ENCODE measurements at places on chromosomes 12 and 14.

GRCh38 chr12:19402743-19403431 is 36.4 kb upstream of the AEBP2 start:
- no peak for DNase-seq

DNA sequence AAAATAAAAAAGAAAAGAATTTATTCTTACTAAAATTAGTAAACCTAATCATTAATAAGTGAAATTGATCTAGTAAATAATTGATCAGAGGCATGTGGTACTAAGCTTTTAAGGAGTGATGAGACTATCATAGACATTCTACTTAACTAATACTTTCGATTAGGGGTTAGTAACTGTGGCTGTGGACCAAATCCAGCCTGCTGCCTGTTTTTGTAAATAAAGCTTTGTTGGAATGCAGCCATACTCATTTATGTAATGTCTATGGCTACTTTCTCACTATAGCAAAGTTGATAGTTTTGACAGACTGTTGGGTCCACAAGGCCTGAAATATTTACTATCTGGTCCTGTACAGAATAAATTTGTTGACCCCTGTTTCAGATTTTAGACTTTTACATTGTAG is 63.2 kb downstream of the PLEKHA5 start:
- no peak for DNase-seq

- DNase-seq = peak; percentile 53
Observed at GRCh38 chr14:57060276-57060955, 208.3 kb downstream of the EXOC5 start.

- no peak for DNase-seq
Observed at GRCh38 chr12:46960681-46961080, 118.7 kb upstream of the PCED1B start.

DNA sequence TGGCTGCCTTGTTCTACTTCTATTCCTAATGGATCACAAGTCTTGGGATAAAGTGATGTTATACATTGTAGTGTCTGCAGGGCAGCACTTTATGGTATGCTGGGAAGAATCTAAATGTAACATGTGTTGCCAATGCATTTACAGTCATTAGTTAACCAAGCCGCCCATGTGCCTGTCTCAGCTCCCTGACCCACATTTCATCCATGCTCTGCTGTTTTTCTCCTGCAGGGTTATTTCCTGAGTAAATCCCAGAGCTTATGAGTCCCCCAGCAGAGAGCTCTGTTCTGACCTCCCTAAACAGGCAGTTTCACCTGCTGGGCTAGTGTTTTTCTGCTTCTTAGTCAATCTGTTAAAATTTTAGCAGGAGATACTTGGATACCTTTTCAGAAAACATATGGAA is 4.4 kb upstream of the TMTC2 start:
- DNase-seq = no peak

DNA sequence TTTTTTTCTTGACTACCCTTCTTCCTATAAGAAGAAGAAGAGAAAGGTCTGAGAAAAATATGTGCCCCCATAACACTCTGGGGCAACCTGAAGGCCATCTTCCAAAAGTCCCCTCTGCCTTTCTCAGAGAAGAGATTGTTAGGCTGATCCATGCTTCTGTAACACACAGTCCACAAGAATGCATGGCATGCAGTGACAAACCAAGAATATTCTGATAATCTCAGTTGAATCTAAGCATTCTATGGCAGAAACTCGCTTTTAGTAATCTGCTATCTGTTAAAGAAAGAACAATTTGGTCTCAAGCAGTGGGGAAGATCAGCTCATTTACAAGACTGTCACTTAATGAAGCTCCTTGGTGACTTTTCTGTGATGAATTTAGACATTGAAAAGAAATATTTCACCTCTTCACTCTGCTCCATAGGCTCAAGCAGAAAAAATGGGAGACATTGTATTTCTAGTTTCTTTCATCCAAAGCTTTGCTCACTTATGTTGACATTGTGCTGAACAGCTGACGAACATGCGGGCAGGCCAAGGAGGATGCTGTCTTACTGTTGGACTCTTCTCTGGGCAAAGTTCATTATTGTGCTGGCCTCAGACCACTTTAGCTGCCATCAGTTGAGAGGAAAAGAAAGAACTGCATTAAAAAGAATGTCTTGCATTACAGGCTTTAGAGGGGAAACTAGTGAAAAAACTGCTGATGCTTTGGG is 957.1 kb downstream of the DIO2 start:
- DNase-seq = no peak

DNA sequence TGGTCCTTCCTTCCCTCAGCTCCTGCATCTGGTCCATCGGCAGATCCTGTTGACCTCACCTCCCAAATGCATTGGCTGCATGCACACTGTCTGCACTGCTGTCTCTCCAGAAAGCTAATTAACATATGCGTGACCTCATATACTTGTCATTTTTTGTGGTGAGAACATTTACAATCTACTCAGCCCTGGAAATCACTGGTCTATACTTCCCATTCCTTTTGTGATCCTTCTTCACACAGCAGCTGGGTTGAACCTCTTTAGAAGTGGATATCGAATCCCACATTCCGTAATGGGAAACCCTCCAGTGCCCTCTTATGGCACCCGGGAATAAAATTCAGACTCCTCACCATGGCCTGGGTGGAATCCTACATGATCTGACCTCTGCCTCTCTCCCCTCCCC is 45.0 kb downstream of the SMOC1 start:
- DNase-seq = no peak

- peak; percentile 49 for DNase-seq
Observed at GRCh38 chr12:107368586-107368985, 275.2 kb upstream of the CRY1 start.

DNA sequence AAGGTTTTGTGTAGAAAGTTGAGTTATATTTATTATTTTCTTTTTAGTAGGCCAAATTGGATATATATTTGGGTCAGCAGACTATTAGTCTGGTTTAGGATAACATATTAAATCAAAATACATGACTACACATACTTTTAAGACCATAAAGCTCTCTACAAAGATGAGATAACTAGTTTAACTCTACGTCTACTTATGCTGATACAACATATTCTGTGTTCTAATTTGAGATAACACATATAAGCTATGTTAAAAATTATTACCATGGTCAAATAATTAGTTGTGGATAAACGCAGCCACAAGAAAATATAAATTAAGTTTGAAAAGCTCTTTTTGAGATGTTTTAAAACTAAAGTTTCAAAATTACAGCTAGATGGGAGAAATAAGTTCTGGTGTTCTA is 55.3 kb downstream of the IPO8 start:
- DNase-seq = no peak

DNA sequence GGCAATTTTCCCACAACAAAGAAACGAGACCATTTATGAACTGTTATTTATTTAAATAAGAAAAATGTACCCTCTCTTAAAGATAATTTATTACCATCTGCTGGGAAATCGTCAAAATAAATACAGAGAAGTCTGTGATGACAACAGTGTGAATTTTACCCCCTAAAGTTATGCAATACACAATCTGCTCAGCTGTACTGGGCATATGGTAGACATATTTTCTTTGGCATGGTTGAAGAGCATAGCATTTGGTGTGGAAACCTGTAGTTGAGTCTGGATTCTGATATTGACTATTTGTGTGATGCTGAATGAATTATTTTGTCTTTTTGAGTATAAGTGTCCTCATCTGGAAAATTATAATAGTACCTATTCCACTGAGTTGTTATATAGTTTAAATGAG is 60.0 kb downstream of the CFAP54 start:
- DNase-seq = no peak

Measured in activated CD4-positive, alpha-beta T cell treated with anti-CD3 and anti-CD28 coated beads, Interleukin-2, amount 50 U/mL, for 48 hours (primary cell).